ENCODE measurements at places on chromosomes 3 and 15. TPM values are rescaled to one million over a fixed set of nuclear protein-coding genes. Genes with fewer than 3 reads are reported as not detected.

Gene CHL1
- total RNA-seq, result 0.59 TPM

Gene LRRC2
- total RNA-seq, result under 0.01 TPM

Gene GRIP2
- total RNA-seq, result not detected

Gene SEMA3B
- total RNA-seq, result 14.3 TPM

Gene KLHL40
- not detected for total RNA-seq

Gene C3orf49
- not detected for total RNA-seq

Gene PLA2G4D
- not detected for total RNA-seq

Gene CFAP100
- total RNA-seq, result not detected

Gene CCDC66
- 3.4 TPM for total RNA-seq

Gene GOLGA6L10
- total RNA-seq, result under 0.01 TPM

Gene ZPLD1
- not detected for total RNA-seq

Gene FGD5
- total RNA-seq, result under 0.01 TPM

Gene CLDN18
- total RNA-seq, result not detected

Gene SEMA3F
- 40.2 TPM for total RNA-seq

Gene SH2D7
- not detected for total RNA-seq

Gene BFSP2
- not detected for total RNA-seq

Gene RTF1
- 15.5 TPM for total RNA-seq

Gene CTXN2
- total RNA-seq, result not detected

Gene CFAP91
- 0.50 TPM for total RNA-seq

Gene PIGZ
- 0.34 TPM for total RNA-seq

Data from bronchus fibroblast of lung (primary cell).